HEK293T (cell line): ENCODE measurements at places on chromosomes 7 and 10.

GRCh38 chr7:129843365-129843898, 109.3 kb downstream of the UBE2H start:
- no peak for DNase-seq

- DNase-seq, result no peak
Measured at GRCh38 chr7:50808282-50808888, 25.7 kb upstream of the GRB10 start.

DNA sequence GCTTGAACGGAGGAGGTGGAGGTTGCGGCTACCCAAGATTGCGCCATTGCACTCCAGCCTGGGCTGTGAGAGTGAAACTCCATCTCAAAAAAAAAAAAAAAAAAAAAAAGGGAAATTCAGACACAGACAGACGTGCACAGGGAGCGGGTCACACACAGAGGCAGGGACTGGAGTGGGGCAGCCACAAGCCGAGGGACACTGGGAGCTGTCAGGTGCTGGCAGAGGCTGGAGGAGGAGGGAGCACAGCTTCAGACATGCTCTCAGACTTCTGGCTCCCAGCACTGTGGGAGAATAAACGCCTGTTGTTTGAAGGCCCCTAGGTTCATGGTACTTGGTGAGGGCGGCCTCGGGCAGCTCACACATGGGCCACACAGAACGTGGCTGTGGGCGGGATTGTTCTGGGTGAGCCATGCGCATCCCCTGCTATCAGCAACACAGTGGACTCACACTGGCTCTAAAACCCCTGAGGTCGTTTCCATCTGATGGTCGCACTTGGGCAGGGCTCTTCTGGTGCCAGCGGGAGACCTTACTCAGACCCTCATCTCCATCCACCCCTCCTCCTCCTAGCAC, 375.9 kb downstream of the DNAJB6 start:
- DNase-seq, result no peak

- no peak for DNase-seq
Measured at GRCh38 chr7:43077732-43078391, 34.6 kb upstream of the HECW1 start.

- no peak for DNase-seq
Measured at GRCh38 chr10:76085002-76085816, 653.8 kb downstream of the LRMDA start.
